ENCODE measurements at places on chromosomes 13 and 19. TPM values are rescaled to one million over a fixed set of nuclear protein-coding genes. Genes with fewer than 3 reads are reported as not detected.

- no peak for DNase-seq
These were observed 20.6 kb downstream of the FCGBP start for GRCh38 chr19:39913682-39914333.

DNA sequence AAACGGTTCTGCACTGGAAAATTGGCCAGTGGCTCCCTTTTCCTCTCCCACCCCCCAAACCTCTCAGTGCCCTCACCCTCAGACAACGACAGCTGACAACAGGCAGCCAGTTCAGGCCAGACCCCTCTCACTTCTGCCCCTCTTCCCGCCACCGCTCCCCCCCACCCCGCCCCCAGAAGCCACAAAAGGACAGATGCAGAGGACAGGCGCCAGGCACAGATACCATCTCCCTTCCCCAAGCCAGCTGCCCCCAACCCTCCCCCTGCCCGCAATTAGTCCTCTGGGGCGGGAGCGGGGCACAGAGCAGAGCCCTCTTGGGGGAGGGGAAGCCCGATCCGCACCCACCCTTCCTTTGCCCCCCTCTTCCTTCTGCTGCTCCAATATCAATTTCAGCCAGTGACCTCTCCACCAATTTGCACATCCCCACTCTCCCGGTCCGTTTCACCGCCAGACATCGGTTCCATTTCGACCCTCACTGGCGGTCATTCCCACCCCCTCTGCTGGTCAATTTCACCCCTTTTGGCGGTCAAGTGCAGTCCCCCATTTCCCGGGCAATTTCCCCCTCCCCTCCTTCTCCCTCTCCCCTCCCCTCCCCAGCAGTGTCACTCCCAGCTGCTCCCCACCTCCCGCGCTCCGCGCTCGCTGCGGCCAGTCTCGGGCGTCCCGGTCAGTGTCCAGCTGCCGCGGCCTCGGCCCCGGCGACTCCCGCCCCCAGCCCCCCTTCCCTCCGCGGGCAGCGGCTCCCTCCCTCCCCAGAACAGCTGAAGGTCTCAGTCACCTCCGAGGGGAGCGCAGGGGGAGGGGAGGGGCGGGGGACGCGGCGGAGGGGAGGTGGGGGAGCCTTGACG is at the start of gene SHD:
Gene SHD, plus strand, starts transcription at position 848 of the 848 bp plus-strand sequence. CDS start 798 bp downstream, outside the sequence.
- DNase-seq: no peak

GRCh38 chr13:98315902-98316301 is 138.8 kb upstream of the RNF113B start:
- DNase-seq: no peak

GRCh38 chr13:51707461-51707860 is 96.5 kb downstream of the DHRS12 start:
- no peak for DNase-seq

- peak; percentile 88 for DNase-seq
These were observed 1769.0 kb upstream of the PCDH20 start for GRCh38 chr13:63184693-63185092.

The SCN1B gene
- 2.0 TPM for total RNA-seq

Data from IMR-90 (cell line).